Stimulated activated CD8-positive, alpha-beta memory T cell treated with anti-CD3 and anti-CD28 coated beads, Interleukin-7, amount 100 ng/mL, for 1 hour (primary cell): ENCODE measurements at places on chromosomes 3 and 15.

GRCh38 chr3:67386451-67386850, 268.0 kb downstream of the SUCLG2 start:
- DNase-seq: no peak

DNA sequence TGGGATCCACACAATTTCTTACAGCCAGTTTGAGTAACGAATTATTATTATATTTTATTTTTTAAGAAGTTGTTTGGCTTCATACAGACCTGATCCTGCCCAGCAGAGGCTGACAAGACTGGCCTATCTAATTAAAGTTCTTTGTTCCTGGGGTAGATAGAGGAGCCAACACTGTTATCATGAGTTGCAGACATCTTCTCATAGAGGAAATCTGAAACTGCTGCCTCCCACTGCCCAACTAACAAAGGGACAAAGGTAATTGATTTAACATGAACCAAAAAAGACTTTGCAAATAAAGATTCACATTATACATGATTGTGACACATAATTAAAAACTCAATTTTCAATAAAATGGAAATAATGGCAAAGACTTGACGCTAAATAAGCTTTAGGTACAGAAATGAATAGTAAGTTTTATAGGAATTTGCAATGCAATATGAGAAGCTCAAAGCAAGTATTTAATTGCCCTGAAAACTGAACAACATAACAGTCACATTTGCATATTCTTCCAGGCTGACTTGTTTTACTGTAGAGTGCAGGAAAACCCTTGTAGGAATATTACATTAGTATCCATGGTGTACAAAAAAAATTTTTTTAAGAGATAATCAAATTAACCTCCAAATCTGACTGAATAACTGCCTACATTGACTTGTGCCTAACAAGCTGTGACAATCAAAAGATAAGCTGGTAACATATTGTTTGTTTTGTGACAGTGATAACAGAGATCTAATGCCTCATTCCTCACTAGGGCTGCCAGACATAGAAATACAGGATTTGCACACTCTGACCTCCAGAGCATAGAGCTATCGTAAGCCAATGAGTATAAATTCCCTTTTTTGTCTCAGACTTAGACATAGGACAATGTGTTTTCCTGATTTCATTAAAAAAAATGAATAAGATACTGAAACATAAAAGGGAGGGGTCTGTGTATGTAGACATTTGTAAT, 273.2 kb downstream of the MFSD1 start:
- no peak for DNase-seq

DNA sequence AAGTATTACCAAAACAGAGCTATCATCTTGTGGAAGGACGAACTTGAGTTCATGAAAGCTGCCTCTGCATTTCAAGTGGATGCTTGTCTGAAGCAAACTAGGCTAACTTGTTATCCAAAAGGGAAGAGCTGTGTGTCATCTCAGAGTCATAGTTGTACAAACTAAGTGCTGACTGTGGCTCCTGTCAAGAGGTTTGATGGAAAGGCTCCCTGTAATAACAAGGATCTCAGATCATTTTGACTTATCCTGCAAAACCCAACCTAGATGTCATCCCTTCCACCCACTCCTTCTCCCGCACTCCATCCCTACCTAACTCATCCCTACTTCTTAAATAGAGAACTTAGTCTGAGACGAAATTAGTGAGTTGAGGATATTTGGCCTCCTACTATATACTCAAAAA, 110.8 kb downstream of the NR2E3 start:
- no peak for DNase-seq

DNA sequence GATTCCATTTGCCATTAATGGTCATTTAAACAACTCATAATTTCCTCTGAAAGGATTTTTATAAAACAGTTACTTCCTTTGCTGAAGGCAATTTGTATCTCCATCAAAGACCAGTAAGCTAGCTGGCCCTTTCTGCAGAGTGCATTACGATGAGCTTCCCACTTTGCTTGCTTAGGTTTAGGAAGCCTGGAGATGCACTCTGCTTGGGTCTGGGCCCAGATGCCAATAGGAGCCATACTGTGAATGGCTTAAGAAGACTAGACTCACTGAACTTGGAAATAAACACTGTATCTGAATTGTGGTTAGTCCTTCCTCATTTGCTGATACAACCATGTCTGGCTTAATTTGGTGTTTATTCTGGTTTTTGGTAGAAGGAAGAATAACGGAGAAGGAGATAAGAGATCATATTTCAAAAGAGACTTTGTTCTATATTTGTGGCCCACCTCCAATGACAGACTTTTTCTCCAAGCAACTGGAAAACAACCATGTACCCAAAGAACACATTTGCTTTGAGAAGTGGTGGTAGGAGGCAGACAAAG, 38.1 kb downstream of the OXNAD1 start:
- DNase-seq: no peak

- DNase-seq: no peak
Observed at GRCh38 chr15:63042877-63043334, 359 bp downstream of the TPM1 start.

- DNase-seq: no peak
Observed at GRCh38 chr15:73994912-73995622, 551 bp downstream of the PML start.

DNA sequence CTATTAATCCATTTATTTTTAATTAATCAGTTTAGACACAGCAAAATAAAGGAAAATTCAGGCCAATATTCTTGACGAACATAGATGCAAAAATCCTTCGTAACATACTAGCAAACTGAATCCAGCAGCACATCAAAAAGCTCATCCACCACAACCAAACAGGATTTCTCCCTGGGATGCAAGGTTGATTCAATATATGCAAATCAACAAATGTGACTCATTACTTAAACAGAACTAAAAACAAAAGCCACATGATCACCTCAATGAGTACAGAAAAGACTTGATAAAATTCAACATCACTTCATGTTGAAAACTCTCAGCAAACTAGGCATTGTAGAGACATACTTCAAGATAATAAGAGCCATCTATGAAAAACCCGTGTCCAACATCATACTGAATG, 364.1 kb upstream of the THBS1 start:
- DNase-seq: no peak

GRCh38 chr3:188916934-188917401, 254.8 kb upstream of the TPRG1 start:
- no peak for DNase-seq

DNA sequence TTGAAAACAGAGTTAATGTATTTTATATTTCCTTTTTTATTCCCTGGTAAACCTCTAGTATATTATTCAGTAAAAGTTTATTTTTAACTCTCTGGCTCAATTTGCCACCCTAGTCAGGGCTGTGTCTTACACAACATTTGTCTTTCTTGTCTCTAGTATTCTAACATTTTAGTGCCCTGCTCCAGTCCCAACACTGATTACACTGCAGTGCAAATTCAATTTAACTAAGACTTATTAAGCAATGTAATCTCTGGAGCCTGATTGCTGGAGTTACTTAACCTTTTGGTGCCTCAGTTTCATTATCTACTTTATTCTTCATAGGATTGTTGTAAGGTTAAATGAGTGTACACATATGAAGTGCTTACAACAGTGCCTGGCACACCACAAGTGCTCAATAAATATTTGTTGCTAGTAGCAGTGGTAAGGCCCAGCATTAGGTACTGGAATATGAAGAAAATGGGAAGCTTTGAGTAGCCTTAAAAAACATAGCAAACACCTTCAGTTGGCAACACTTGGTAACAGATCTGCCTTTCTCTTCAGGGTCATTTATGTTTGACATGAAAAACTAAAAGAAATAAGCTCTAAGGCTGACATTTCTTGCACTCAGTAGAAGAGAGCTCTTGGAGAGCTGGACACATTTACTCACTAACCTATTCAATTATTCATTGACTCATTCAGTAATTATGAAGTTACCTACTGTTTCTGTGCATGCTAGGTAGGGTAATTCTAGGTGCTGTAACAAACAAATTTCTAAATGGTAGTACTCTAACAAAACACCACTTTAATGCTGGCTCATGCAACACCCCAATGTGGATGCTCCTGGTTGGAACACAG, 364.5 kb upstream of the EPHA3 start:
- no peak for DNase-seq

DNA sequence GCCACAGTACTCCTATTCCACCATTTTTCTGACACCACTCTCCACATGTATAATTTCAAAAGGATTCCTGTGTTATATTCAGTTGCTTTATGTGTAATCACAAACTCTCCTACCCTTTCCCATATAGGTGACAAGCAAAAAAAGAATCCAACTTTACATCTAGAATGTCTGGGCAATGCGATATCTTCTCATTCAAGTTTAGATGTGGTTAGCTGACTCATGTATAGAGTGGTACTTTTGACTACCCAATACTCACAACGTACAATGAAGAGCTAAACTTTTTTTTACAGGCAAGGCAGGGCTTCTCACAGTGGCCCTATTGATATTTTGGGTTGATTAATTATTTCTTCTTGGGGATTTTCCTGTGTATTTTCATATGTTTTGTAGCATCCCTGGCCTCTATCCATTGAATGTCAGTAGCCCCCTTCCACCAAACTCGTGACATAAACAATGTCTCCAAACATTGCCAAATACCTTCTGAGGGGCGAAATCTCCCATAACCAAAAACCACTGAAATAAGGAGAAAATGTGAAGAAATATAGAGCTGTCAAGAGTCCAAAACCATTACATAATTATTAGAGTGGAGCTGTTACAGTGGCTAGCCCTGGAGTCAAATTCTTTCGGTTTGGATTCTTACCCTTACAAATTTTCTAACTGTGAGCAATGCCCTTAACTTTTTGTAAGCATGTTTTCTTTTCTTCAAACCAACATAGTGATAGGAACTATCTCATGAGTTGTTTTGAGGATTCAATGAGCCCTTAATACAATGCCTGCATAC, 342.6 kb downstream of the NSUN3 start:
- no peak for DNase-seq

- no peak for DNase-seq
Observed at GRCh38 chr3:146058241-146058640, 102.7 kb downstream of the PLOD2 start.

- DNase-seq: no peak
Observed at GRCh38 chr3:30737743-30738499, 131.5 kb downstream of the TGFBR2 start.

DNA sequence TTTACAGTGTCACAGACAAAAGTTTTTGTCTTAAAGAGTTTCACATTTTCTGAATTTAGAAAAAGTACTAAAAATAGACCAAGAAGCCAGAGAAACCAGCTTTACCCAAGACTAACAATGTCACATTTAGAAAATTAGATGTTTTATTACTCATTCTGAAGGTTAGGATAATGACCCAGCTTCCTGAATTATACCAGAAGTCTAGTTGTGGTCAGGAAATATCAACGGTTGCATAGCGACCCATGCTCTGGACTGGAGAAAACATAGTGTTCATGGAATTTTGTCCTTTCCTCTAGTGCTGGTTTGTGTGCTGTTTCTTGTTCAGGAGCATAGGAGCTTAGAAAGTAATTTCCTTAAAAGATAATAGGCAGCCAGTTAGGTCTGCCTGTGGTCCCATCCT, 59.0 kb downstream of the DPPA2 start:
- no peak for DNase-seq

GRCh38 chr3:140265302-140265701, 330.3 kb downstream of the CLSTN2 start:
- DNase-seq: no peak
